ENCODE measurements at places on chromosomes 12 and 14. TPM values are rescaled to one million over a fixed set of nuclear protein-coding genes. Genes with fewer than 3 reads are reported as not detected.

The SLC10A1 gene
- polyA plus RNA-seq = not detected

The GPR84 gene
- 0.03 TPM for polyA plus RNA-seq

The TRIM9 gene
- polyA plus RNA-seq = 0.07 TPM

The NIN gene
- polyA plus RNA-seq = 28.5 TPM

The HOXC4 gene
- polyA plus RNA-seq = 0.17 TPM

The ANO2 gene
- 0.15 TPM for polyA plus RNA-seq

The GSG1 gene
- polyA plus RNA-seq = 0.93 TPM

The PLXNC1 gene
- polyA plus RNA-seq = 15.1 TPM

The OR11H12 gene
- polyA plus RNA-seq = not detected

The MYF5 gene
- not detected for polyA plus RNA-seq

The POTEG gene
- polyA plus RNA-seq = not detected

The C12orf54 gene
- not detected for polyA plus RNA-seq

DNA sequence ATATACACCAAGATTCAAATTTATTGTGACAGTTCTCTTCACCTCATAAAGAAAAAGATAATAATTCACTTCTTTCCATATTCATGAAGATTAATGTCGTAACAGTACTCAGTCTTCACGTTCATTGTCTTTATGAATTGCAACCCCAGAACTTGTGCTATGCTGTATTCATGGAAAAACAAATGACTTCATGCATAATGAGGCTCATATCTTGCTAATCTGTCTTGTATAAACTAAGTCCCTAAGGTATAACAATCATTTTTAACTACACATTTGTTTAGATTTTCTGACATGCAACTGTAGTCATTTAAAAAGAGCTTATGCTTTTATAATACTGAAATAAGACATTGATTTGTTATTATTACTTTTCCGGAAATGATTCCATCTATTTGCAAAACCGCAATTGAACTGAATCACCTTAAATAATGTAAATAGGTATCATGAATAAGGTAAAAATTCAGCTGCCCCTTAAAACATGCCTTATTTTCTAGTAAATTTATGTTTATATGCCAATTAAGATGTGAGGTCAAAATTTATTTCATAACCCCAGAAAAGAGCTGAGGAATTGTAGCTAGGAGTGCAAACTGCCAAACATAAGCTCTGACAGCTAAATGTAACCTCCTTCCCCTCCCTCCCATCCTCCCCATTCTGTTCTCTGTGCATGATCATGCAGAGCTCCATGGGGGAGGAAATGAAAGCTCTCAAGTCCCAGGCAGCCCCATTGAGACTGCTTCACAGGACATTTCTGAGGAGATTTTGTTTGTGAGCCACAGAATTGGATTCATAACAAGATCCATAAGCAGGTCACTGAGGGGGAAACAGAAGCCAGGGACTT lies 301.6 kb downstream of the ATP23 start:
- DNase-seq = peak; percentile 45

GRCh38 chr12:5817246-5817645 lies 127.8 kb downstream of the ANO2 start:
- no peak for DNase-seq

- DNase-seq = no peak
These were observed 3.3 kb upstream of the P3H3 start for GRCh38 chr12:6824901-6825381.

DNA sequence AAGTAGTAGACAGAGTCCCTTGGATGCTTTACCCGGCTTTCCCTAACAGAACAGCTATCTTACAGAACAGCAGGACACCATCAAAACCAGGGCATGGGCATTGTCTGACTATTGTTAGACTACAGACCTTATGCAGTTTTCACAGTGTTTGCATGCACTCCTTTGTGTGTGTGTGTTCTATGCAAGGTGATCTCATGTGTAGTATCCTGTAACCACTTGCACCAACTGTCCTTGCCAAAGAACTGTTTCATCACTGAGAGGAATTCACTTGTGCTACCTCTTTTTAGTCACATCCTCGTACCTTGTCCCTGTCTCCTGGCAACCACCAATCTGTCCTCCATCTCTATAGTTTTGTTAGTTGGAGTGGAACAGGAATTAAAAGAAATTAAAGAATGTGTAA lies 183.6 kb upstream of the PZP start:
- no peak for DNase-seq

GRCh38 chr14:54554401-54554800 lies 12.5 kb upstream of the SAMD4A start:
- DNase-seq = no peak

DNA sequence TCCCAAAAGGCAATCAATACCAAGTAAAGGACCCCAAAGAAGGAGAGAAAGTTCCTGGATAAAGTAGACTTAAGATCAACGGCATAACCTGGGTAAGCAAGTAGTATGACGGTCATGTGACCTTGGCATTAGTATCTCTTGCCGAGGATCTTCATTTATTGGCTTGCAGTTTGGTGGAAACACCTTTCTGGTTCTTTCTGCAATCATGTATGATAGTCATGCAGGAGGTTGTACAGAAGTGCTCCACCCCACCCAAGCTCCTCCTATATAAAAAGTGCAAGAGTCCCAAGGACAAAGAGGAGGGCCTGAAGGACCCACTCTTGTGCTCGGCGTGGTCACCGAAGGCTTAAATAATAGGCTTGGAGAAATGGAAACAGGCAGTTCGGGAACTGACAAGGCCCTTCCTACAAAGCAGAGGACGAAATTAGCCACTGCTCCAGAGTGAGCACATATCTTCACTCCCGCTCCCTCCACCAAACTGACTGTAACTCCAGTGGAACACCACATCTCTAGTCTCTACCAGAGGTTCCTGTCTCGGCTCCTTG lies 750 bp downstream of the CS start:
- DNase-seq = no peak

- no peak for DNase-seq
These were observed 16.9 kb downstream of the CDK17 start for GRCh38 chr12:96383371-96383770.

GRCh38 chr14:54783660-54784015 lies 119.0 kb downstream of the GCH1 start:
- no peak for DNase-seq

DNA sequence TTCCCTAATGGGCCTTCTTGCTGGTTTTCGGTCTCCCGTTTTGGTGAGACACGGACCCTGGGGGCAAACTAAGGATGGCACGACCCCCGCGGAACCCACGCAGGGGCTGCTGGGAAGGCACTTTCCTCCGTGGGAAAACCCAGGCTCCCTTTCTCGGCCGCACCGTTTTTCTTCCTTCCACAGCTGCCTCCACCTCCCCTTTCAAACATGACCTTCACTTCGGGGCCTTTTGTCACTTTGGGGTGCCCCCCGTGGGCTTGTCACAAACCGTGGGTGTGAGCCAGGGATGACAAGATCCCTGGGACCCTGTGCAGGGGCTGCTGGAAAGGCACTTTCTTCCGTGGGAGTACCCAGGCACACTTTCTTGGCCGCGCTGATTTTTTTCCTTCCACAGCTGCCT lies 268.7 kb downstream of the ALG10 start:
- no peak for DNase-seq

DNA sequence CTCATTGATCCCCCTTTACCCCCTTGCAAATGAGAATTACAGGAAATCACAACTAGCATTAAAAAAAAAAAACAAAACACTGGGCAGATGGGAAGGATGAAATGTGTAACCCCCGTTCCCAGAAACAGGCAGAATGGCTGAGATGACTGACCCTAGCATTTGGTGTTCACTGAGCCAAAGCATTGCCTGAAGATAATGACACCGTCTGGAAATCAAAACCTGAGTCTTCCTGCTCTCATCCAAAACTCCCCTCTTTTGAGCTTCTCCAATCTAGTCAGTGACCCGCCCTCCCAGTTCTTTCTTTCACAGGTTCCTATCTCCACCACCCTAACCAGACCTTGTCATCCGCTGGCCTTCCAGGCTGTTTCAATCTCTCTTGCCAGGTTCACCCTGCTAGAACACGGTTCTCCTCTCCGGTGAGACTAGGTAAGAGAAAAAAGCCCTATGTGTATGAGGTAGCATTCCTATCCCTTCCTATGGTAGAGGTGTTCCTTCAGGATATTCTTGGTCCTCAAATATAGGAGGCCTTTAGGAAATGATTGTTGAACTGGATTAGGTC lies 21.3 kb downstream of the SUSD6 start:
- no peak for DNase-seq

GRCh38 chr12:116490471-116490870 lies 68.7 kb upstream of the MAP1LC3B2 start:
- DNase-seq = no peak

DNA sequence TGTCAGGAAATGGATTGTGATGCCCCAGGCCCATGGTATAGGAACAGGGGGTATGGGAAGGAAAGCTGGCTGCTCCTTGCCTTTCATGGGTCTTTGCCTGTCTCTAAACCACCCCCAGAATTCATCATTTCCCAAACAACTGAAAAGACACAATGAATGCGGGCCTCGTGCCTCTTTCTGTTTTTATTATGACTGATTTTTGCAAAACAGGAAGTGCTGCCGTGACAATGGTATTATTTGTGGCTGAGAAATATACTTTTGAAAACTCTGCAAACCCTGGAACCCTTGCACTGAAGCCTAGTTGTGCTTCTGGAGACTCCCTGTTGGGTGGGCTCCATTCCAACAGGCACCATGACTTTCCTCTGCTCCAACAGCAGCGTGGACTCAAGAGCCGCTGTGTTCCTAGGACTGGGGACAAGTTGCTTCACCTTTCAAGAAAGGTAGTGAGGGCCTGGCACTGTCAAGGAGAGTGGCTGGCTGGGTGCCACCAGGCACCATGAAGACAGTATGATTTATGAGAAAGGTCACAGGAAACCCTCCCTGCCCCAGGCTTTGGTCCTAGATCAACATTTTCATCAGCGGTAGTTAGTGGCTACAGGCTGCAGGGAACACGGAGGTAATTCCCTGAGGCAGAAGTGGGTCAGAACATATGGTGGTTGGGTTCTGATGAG lies 4.8 kb upstream of the DGLUCY start:
- DNase-seq = no peak

DNA sequence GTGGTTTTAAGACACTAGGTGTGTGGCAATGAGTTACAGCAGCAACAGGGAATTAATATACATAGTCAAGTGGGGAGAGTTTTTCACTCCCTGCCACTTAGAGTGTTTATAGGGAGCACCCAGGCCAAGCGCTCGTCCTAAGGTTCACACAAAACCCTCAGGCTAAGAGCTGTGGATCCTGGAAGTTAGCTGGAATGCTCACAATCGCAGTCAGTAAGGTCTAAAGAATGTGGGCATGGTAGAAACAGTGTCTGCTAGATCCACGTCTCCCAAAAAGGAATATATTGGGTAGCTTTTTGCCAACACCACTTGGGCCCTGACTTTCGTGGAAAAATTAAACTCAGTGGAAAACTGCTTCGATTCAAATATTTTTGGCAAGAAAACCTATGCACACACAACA lies 36.6 kb downstream of the STAB2 start:
- no peak for DNase-seq

- no peak for DNase-seq
These were observed 27.1 kb downstream of the ATG14 start for GRCh38 chr14:55384536-55384935.

- no peak for DNase-seq
These were observed 61.0 kb upstream of the FKBP4 start for GRCh38 chr12:2733493-2734355.
